ENCODE measurements at places on chromosomes 3 and 15. TPM values are rescaled to one million over a fixed set of nuclear protein-coding genes. Genes with fewer than 3 reads are reported as not detected.

The PAQR9 gene
- not detected for total RNA-seq

The PLA2G4E gene
- not detected for total RNA-seq

The POLQ gene
- total RNA-seq: 6.4 TPM

The SEMA3B gene
- total RNA-seq: 23.3 TPM

The GP5 gene
- total RNA-seq: not detected

The EAF2 gene
- 0.32 TPM for total RNA-seq

The RBP2 gene
- not detected for total RNA-seq

The LRIG1 gene
- total RNA-seq: 17.1 TPM

The COL6A5 gene
- total RNA-seq: under 0.01 TPM

The TMEM266 gene
- not detected for total RNA-seq

The MUSTN1 gene
- not detected for total RNA-seq

The FMN1 gene
- total RNA-seq: 8.6 TPM

The CCDC13 gene
- total RNA-seq: 0.64 TPM

The KNL1 gene
- 12.9 TPM for total RNA-seq

The FAM174B gene
- total RNA-seq: 0.97 TPM

The DCBLD2 gene
- 225 TPM for total RNA-seq

The MYRIP gene
- total RNA-seq: not detected

The RHOV gene
- total RNA-seq: under 0.01 TPM

The CADM2 gene
- 0.32 TPM for total RNA-seq

The ATP11B gene
- total RNA-seq: 55.4 TPM

The KLHL6 gene
- total RNA-seq: not detected

The EXD1 gene
- under 0.01 TPM for total RNA-seq

The ZNF717 gene
- 13.5 TPM for total RNA-seq

The PODXL2 gene
- total RNA-seq: 0.32 TPM

The SPATA12 gene
- total RNA-seq: not detected

The GTF2A2 gene
- total RNA-seq: 25.1 TPM

The GPR87 gene
- 0.43 TPM for total RNA-seq

The NISCH gene
- total RNA-seq: 82.5 TPM

The IP6K2 gene
- 55.7 TPM for total RNA-seq

The EPHB3 gene
- total RNA-seq: 3.5 TPM

The DNAH12 gene
- total RNA-seq: under 0.01 TPM

The KIF7 gene
- 12.2 TPM for total RNA-seq

The FBXW12 gene
- not detected for total RNA-seq

The AHSG gene
- total RNA-seq: not detected

The GOLGA6D gene
- total RNA-seq: not detected

The ARHGAP31 gene
- 15.1 TPM for total RNA-seq

The C3orf49 gene
- total RNA-seq: not detected

The UTS2B gene
- 0.86 TPM for total RNA-seq

The TGM5 gene
- not detected for total RNA-seq

The ISLR gene
- 73.8 TPM for total RNA-seq

The FANCD2OS gene
- not detected for total RNA-seq

The C3orf22 gene
- not detected for total RNA-seq

The ETFA gene
- total RNA-seq: 85.7 TPM

The AQP9 gene
- total RNA-seq: not detected

The ARPIN gene
- total RNA-seq: 16.1 TPM

The LSMEM2 gene
- total RNA-seq: not detected

The CCPG1 gene
- total RNA-seq: 37.7 TPM

The MAP6D1 gene
- 3.5 TPM for total RNA-seq

The CACNA2D2 gene
- not detected for total RNA-seq

The RAP2B gene
- total RNA-seq: 11.2 TPM

The GCNT3 gene
- total RNA-seq: under 0.01 TPM

The APBA2 gene
- total RNA-seq: 10.0 TPM

The INSYN1 gene
- total RNA-seq: under 0.01 TPM

The FAH gene
- total RNA-seq: 21.9 TPM

The C2CD4A gene
- not detected for total RNA-seq

The EIF5A2 gene
- total RNA-seq: 12.2 TPM

The TMEM158 gene
- 22.9 TPM for total RNA-seq

The GOLGA8G gene
- total RNA-seq: not detected

The HTR3C gene
- not detected for total RNA-seq

All from fibroblast of villous mesenchyme (primary cell).